ENCODE measurements at places on chromosomes 6 and 20.

GRCh38 chr6:88612631-88613030 is 350.8 kb downstream of the RNGTT start:
- no peak for DNase-seq

GRCh38 chr20:20303742-20304141 is 64.2 kb upstream of the INSM1 start:
- DNase-seq: no peak

DNA sequence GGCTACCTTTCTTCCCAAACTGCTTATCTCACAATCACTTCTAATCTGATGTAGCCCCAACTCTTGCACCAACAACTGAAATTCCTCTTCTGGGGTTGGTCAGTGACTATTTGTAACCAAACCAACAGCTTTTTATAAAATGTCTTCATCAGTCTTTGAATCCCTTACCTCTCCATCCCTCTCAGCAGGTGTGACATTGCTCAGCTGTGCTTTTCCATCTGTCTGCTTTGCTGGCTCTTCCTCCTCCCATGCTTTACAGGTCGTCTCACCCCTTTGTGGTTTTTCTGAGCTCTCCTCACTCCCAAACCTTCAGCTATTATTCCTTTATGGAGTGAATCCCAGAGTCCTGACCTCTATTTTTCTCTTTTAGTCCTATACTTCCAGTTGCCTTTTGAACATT is 5.9 kb downstream of the MAP7 start:
- DNase-seq: no peak

GRCh38 chr6:151111670-151112069 is 128.1 kb upstream of the AKAP12 start:
- no peak for DNase-seq

Measured in iris pigment epithelial cell (primary cell).